Prostate gland (tissue), 2 donors: ENCODE measurements at places on chromosomes 1 and 21. TPM values are rescaled to one million over a fixed set of nuclear protein-coding genes. Genes with fewer than 3 reads are reported as not detected.

Gene CD53
- 5.7 TPM for total RNA-seq

Gene C1QTNF12
- not detected for total RNA-seq

Gene CFHR4
- total RNA-seq = not detected

Gene RBP7
- 23.5 TPM for total RNA-seq

Gene ZNF593OS
- not detected for total RNA-seq

Gene OR10Z1
- total RNA-seq = not detected
